GM23338 (cell line): ENCODE measurements at places on chromosomes 2 and 18.

DNA sequence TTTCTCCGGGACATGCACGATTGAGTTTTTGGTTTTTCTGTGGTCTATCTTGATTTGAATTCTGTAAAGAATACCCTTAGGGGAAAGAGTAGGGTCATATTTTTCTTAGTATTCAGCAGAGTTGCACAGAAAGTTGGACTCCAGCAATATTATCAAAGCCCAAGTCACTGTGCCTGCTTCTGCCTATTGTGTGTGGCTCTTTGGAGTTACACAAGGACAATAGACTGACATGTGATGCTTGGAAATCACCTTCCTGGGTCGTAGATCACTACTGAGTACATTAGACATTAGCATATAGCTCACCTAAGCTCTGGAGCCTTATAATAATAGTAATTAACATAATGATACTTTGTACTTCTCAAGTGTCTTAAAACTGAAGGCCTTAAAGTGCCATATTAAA is 238.8 kb upstream of the FOSL2 start:
- DNase-seq, result no peak

DNA sequence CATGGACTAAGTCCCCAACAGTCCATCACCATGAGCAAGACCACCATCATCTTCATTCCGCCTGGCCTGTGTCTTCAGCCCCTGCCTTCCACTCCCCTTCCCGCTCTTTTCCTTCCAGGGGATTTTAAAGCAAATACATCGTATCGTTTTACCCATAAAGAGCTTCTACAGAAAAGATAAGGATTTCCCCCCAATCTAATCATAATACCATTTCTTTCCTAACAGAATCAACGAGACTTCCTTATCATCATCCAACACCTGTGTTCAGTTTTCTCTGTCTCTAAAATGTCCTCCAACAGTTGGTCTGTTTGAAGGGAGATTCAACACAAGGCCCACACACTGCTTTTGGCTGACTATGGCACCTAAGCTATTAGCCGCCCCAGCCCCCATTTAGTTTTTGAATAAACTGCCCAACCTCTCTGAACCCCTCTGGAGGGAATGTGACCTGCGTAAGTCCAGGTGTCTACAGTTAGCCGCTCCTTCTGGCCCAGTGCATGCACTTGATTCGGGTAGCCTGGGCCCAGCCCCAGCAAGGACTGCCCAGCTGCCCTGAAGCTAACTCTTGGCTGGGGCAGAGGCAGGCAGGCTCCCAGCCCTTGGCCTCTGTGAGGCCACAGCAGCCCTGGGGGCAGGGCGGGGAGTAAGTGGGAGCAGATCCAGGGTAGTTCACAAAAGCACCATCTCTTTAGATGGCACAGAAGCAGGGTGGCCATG is 25.3 kb upstream of the SEMA4C start:
- DNase-seq, result no peak

DNA sequence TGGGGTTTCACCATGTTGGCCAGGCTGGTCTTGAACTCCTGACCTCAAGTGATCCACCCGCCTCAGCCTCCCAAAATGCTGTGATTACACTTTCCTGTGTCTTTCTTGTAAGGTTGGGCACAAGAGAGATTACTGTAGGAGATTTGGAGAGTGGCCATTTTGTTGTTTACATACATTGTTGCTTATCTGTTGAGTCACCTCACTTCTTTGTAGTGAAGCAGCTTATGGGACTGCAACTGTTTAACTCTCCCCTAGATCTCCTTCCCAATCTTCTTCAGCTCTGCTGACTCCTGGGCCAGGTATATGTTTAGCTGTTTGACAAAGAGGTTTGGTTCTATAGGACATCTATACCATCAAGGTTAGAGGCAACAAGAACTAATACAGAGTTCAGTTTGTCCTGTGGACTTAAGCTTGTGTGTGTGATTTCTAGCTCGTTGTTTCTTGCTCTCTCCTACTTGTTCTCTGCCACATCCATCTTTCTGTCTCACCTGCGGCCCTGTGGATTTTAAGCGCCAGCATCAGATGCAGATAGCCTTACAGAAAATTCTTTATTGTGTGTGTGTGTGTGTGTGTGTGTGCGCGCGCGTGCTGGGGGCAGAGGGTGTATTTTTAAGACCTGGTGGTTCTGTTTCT is 95.4 kb downstream of the HAUS1 start:
- DNase-seq, result peak; percentile 37

DNA sequence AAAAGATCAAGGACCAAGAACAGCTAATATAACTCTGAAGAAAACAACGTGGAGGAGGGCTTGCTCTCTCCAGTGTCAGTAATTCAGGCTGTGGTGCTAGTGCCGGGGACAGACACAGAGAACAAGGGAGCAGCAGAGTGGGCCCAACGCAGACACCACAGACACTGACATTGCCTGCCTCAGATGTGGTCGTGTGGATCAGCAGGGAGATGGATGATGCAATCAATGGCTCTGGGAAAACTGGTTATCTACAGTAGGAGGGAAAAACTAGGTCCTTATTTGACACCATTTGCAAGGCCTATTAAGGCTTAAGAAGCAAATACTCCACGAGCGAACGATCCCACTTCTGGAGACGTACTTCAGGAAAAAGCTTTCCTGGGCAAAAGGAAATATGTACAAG is 36.1 kb downstream of the HDLBP start:
- no peak for DNase-seq

DNA sequence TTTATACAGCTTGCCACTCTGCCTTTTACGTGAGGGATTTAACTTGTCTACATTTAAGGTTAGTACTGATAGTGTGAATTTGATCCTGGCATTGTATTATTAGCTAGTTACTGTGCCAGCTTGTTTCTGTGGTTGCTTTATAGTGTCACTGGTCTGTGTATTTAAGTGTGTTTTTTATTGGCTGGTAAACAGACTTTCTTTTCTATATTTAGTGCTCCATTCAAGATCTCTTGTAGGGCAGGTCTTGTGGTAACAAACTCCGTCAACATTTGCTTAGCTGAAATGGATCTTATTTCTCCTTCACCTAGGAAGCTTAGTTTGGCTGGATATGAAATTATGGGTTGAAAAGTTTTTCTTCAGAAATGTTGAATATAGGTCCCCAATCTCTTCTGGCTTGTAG is 1971.0 kb upstream of the LRRTM1 start:
- no peak for DNase-seq

- DNase-seq, result no peak
Observed at GRCh38 chr2:708667-709066, 31.5 kb upstream of the TMEM18 start.

DNA sequence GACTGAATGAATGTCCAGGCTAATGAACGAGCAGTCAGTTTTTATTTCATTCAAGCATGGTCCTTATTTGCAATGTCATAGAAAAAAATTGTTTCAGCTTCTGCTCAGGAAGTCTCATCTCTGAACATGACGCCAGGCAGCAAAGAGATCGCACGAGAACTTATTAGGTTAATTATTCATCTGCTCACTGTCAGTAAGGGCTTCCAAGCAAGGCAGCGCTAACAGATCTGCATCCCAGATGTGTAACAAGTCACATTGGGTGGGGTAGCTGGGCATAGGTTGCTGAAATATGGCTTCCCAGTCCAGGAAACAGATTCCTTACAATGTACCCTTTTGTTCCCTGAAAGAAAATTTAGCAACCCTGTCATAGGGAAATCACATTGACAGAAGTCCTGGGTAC is 63.5 kb downstream of the ANKRD44 start:
- no peak for DNase-seq

DNA sequence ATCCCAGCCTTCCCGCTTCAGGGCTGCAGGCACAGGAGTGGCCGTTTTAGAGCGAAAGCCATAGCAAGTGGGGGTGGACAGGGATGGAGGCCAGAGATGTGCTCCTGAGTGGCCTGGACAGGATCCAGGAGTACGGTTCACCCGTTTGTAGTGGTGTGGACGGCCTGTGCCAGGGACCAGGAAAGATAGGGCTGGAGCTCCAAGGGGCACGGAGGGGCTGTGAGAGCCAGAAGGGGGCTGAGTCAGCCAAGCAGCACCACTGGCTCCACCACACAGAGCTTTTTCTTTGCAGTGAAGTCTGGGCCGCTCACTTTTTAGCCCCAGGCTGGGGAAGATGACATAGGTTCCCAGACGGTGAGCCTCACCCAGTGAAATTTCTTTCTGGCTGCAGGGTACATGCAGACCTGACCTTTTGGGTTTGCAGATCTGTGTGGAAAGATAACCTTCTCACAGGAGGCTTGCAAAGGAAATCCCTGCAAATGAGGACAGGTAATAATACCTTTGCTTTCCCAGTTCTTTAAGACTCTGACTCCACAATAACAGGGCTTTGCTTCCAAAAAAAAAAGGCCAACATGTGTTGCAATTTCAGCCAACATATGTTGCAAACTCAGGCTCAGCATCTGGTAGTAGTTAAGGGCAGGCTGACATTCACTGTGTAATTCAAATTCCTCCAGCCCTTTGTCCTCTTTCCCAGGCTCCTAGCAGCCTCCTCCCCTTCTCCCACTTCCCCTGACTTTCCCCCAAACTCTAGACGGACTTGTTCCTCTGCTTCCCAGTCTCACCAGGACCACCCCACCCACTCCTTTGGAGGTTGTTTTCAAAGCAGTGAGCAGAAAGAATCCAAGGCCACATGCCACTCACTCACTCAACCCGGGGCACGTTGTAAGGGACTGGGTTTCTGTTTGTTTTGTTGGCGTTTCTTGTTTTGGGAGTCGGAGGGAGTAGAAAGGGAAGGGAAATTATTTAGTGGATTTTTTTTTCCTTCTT is 20.3 kb upstream of the LAPTM4A start:
- DNase-seq, result peak; percentile 62

- DNase-seq, result no peak
Observed at GRCh38 chr2:134271758-134272157, 17.9 kb downstream of the MGAT5 start.

- peak; percentile 56 for DNase-seq
Observed at GRCh38 chr18:37742436-37742835, 176.8 kb upstream of the CELF4 start.

DNA sequence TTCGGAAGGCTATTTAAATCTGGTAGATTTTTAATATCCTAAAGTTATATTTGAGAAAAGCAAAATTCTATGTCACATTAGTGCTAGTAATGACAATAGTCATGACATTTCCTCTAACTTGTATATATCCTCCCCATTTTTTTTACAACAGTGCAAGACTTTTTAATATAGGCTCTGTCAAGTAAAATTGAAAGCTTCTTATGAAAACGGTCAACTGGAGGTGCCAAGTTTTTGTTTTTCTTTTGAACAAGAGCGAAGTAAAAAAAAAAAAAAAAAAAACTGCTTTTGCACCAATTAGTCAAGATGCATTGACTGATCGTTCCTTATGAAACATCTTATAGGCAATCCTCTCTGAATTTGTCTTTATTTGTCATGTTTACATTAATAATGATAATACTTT is 389.3 kb downstream of the STK39 start:
- DNase-seq, result no peak

- no peak for DNase-seq
Observed at GRCh38 chr2:39264733-39265132, 21.0 kb upstream of the CDKL4 start.

- DNase-seq, result peak; percentile 90
Observed at GRCh38 chr2:75627902-75628504, 18.6 kb upstream of the MRPL19 start.
